ENCODE measurements at places on chromosomes 3 and 15. TPM values are rescaled to one million over a fixed set of nuclear protein-coding genes. Genes with fewer than 3 reads are reported as not detected.

- no peak for DNase-seq
These were observed 165.6 kb downstream of the UBE2E2 start for GRCh38 chr3:23368731-23369130.

The SUSD5 gene
- total RNA-seq, result 2.4 TPM

The UCN2 gene
- not detected for total RNA-seq

DNA sequence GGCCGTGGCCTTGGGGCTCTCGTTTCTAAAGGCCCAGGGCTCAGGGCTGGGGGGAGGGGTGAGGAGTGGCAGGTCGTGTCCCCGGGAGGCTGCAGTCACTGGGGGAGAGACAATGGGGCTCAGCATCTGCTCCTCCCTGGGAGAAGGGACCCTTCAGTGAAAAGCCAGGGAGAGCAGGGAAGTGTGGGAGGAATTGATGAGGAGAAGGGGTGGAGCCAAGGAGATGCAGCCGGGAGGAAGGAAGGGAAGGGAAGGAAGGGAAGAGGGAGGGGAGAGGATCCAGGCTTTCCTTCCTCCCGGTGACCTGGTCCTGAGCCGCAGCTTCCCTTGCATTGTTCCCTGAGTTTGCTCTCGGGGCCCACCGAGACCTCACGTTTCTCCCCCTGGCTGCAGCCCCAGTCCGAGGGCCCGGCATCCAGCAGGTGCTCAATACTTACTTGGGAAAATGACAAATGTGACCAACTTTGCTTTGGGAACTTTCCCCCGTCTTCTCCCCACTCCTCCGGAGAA lies 1.4 kb upstream of the ZNF710 start:
- DNase-seq, result peak; percentile 48

The POLR2H gene
- 19.9 TPM for total RNA-seq

DNA sequence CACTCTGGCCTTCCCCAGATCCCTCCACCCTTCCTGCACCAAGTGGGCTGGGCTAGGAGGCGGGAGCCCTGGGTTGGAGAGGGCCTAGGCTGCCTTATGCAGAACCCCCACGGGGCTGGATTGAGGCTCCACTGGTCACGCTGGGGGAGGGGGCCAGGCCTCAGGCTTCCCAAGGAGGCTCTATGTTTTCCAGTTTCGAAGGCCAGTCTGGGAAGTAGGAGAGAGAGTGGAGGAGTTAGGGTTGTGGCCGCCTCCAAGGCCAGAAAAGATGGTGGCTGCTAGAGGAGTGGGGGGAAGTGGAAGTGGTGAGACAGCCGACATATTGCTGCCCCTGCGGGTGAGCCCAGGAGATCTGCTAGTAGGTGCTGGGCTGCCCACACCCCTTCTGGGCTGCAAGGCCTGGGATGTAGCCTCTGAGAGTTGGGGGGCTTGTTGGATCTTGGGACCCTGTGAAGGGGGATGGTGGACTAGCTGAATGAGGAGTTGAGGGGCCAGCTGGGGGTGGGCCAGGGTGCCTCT lies 1.2 kb downstream of the GNAI2 start:
- DNase-seq, result peak; percentile 74

- peak; percentile 68 for DNase-seq
These were observed 16.6 kb downstream of the TEX264 start for GRCh38 chr3:51687431-51688205.

DNA sequence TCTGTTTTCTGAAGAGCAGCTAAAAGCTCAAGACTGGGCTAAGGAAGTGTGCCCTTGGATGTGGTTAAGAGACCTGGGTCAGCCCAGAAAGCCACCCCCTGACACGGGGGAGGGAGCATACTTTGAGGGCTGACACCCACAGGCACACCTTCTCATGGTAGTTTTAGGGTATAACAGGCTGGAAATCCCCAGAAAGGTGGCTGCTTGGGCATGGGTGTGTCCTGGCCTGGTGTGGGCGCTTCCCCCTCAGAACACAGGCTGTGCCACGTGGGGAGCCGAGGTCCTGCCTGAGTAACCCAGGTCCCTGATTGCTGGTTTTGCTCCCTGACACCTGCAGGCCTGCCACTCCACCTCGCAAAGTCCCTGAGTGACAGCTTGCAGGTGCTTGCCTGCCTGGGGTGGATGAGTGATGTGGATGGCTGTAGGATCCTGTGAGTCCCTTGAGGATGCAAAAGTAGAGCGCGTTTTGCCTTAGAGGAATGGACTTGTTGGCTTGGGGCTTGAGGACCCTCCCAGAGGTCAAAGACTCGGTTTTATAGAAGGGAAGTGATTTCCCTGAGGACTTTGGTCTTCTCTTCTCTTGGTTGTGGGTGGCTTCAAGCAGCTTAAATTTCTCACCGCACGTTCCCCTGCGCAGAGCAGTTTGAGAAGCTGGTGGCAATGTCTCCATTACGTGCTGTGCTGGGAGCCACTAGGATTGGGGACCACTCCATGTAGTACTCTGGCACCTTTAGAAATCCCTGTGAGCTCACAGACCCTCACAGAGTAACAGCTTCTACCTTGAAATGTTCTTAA lies 94.4 kb downstream of the DNASE1L3 start:
- DNase-seq, result no peak

Data from Right ventricle myocardium superior (tissue), 1 donor.